ENCODE measurements at places on chromosomes 12 and 14.

DNA sequence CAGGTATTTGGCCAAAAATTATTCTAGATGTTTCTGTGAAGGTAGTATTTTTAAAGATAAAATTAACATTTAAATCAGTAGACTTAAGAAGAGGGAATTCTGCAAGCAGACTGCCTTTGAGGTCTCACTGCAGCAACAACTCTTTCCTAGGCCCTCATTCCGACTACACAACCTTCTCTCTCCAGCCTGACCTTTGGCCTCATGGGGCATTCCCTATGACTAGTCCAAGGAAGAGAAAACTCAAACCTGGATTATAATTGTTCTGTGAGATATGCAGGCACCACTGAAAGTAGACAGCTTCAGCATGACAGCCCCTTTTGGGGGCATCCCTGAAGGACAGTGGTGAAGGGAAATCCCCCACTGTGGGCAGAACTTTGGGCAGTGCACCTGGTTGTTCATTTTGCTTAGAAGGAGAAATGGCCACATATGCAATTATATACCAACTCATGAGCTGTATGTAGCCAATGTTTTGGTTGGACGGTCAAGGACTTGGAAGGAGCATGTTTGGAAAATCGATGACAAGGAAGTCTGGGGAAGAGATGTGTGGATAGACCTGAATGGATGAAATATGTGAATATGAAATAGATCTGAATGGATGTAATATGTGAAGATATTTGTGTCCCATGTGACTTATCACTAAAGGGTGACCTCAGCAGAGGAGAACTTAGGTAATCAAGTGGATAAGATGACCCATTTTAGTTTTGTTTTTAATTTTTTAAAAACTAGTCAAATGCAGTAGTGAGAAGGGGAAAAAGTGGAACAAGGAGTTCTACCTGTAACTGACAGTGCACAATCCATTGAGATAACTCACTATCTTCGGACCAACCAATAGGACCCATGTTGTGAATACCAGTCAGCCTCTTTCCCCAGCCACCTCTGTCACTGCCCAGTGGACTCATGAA is 233.3 kb upstream of the FOXN3 start:
- DNase-seq, result no peak

DNA sequence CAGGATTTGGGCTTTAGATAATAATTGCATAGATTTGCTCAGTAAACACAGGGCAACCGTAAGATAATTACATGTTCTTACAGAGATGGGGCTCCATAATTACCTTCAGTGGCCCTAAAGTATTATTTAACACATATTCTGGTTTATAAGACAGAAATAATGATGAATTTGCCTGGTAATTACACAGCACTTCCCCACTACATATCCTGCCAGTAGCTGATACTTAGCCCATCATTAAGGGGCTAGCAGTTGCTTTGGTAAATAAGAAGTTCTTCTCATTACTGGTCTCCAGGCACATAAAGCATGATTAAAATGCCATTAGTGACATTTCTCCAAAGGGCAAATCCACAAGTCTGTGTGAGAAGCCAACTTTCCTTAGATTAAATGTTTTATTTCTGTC is 158.7 kb downstream of the NUAK1 start:
- no peak for DNase-seq

DNA sequence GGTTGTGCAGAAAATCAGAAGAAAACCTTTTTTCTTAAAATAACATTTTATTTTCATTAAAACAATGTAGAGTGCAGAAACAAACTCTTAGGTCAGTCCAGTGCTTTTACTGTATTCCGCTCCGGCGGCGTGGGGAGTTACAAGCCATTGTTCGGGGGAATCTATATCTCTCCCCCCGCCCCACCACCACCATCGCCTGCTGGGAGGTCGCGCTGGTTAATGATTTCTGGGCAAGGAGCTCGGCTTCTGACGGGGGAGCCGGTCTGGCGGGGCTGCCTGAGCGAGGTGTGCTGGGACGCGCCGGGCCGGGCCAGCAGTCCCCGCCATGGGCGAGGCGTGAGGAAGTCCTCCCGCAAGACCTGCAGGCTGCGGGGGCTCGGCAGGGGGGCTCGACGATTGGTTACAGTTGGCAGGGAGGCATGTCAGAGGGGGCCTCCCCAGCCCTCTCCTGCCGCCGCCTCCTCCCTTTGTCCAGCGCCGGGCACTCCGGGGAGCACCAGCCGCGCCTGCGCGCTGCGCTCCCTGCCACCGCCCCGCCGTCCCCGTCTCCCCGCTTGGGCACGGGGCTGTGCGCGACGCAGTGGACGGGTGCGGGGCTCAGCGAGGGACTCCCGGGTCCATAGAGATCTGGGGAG is 1.0 kb upstream of the DUSP6 start:
- peak; percentile 92 for DNase-seq

- no peak for DNase-seq
Observed at GRCh38 chr12:100403446-100403845, 46.6 kb downstream of the SLC17A8 start.

DNA sequence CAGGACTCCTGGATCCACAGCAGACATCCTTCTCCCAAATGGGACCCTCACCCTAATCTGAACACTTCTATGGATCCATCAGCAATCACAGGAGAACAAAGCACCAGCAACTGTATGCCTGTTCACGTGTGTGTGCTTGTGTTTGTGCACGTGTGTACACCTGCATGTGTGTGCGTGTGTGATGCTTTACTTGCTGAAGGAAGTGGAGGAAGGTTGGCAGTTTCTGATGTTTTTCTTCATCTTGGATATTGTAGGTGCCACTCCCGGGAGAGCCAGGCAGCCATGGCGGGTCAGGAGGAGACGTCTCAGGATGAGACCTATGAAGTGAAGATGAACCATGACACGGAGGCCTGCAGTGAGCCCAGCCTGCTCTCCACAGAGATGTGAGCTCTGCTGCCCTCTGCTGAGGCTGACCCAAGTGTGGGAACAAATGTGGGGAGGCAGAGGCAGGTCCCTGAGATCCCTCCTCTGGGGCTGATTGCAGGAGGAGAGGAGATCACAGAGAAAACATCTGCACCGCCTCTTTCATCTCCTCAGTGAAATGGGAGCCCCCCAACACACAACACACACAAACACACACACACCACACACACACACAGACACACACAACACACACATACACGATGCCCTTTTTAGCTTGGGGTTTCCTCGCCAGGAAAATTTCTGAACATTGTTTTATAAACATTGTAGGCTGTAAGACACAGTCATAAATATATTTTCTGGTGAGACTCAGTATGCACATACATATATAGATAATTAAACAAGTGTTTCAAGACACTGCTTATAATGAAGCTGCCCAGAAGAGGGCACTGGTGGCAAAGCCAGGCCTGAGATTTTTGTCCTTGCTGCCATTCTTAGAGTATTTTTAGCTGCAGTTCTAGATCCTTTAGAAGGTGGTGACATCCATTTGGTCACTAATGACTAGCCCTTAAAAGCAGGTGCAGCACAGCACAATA is 112.2 kb upstream of the FKBP4 start:
- DNase-seq, result peak; percentile 46

GRCh38 chr14:54761835-54762234 is 140.8 kb downstream of the GCH1 start:
- no peak for DNase-seq

DNA sequence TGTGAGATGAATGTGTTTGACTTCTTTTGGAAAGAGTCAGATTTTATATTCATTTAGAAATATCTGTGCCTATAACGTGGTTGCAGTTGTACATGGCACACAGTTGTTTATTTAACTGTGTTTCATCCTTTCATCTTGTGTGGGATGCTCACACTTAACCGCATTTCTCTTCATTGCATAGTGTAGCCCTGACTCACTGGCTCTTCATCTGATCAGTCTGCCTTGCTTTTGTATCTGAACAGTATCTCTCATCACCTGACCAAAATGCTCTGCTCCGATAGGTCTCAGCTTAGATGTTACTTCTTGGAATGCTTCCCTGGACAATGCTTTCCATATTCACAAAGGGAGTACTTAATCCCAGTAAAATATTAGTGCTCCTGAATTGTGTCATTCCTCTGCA is 83.4 kb downstream of the PDE3A start:
- peak; percentile 54 for DNase-seq

- DNase-seq, result no peak
Observed at GRCh38 chr14:58566979-58567378, 70.8 kb upstream of the DACT1 start.

- peak; percentile 12 for DNase-seq
Observed at GRCh38 chr14:61051051-61051450, 70.0 kb downstream of the SLC38A6 start.

- no peak for DNase-seq
Observed at GRCh38 chr12:63317286-63317846, 166.4 kb upstream of the AVPR1A start.

DNA sequence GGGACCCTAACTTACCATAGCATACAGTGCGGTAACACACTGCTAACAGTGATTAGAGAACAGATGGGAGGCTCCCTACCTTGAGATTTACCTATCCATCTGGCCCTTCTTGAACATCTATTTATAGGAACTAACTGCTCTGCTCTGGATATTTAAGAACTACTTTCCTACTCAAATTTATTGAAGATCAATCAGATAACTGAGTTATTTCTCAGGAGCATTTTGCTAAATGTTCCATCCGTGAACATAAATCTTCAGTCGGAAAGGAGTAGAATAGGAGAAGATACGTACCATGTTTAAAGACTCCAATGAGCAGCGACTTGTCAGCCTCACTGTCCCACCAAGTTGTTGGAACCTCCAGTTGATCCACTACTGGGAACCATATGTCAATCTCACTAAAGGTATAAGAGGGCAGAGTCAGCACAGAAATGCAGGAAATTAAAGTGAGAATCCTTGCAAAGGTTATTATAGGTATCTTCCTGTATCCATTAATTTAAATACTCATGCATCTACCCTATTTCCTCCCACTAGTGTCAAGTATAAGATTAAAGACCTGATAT is 15.6 kb upstream of the SUPT16H start:
- DNase-seq, result no peak

- DNase-seq, result no peak
Observed at GRCh38 chr12:47549258-47549657, 156.6 kb downstream of the RPAP3 start.

- DNase-seq, result no peak
Observed at GRCh38 chr12:79023784-79024183, 159.2 kb downstream of the SYT1 start.

- DNase-seq, result no peak
Observed at GRCh38 chr12:90947869-90948268, 7.1 kb downstream of the CCER1 start.

- DNase-seq, result no peak
Observed at GRCh38 chr12:124340080-124340900, 45.4 kb downstream of the RFLNA start.

- no peak for DNase-seq
Observed at GRCh38 chr14:54781961-54782750, 120.5 kb downstream of the GCH1 start.

DNA sequence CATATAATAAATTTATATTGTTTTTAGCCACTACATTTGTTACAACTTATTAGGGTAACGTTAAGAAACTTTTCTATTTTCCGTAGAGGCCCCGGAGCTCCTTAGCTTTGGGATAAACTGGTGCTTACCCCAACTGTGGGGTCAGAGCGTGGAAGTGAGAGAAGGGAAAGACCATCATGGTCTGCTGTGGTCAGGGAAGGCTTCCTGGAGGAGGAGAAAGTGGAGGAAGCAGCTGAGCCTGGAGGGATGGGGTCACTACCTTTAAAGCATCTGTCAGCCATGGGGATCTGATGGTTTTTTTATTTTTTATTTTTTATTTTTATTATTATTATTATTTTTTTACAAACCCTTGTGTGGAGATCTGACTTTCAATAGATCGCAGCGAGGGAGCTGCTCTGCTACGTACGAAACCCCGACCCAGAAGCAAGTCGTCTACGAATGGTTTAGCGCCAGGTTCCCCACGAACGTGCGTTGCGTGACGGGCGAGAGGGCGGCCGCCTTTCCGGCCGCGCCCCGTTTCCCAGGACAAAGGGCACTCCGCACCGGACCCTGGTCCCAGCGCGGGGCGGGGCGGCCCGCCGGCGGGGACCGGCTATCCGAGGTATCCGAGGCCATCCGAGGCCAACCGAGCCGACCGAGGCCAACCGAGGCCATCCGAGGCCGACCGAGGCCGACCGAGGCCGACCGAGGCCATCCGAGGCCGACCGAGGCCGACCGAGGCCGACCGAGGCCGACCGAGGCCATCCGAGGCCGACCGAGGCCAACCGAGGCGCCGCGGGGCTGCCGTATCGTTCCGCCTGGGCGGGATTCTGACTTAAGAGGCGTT is 1101.2 kb upstream of the TMEM132C start:
- DNase-seq, result peak; percentile 96

DNA sequence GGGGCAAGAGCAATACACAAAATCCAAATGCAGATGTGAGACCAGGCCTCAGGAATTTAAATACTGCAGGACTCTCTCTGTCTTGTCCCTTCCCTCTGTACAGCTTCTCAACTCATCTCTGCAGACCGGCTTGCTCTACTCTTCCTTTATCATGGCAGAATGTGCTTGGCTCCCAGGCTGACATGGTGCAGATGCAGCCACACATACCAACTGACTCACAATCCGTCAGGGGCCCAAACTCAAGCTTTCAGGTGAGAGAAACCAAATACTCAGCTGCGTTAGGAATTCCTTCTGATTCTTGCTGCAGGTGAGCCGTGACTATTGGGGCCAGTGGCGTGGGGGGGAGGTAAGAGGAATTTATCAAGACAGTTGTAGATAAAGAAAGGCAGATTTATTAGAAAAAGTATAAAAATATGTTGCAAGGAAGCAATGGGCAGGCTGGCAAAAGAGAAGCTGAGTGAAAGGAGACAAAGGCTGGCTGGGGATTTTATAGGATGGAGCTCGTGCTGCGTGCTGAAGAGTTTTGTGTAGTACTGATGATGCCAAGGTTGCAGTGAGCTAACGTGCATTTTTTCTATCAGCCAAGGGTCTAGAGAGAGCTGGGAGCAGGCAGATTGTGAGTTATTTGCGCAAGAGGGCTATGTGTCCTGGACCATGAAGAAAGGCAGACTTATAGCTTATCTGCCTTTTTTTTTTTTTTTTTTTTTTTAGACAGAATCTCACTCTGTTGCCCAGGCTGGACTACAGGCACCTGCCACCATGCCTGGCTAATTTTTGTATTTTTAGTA is 5.0 kb upstream of the LGALS3 start:
- DNase-seq, result no peak

DNA sequence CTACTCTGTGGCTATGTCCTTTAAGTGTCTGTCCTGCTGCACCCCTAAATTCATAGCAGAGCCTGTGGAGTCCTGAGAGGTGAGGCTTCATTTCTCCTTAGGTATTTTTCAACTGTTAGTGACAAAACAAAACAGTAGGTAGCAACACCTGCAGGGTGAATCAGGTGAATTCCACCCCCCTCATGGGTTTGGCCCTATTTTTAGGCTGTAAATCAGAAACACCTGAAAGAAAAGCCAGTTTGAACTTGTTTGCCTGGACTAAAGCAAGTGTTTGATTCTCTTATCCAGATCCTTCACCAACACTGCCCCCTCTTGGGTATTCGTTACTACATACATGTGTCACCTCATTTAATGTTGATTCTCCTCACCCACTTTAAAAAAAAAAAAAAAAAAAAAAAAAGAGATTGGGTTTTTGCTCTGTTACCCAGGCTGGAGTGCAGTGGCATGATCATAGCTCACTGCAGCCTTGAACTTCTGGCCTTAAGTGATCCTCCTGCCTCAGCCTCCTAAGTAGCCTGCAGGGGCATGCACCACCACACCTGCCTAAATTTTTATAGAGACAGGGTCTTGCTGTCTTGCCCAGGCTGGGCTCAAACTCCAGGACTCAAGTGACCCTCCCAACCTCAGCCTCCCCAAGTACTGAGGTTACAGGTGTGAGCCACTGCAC is 10.3 kb downstream of the TBPL2 start:
- DNase-seq, result peak; percentile 81

GRCh38 chr12:55852740-55853139 is 10.0 kb upstream of the MMP19 start:
- no peak for DNase-seq
